ENCODE measurements at places on chromosomes 1 and 21.

- DNase-seq = no peak
These were observed 181.2 kb upstream of the CSF3R start for GRCh38 chr1:36663772-36664430.

- DNase-seq = no peak
These were observed 151.2 kb downstream of the DMRTA2 start for GRCh38 chr1:50271968-50272578.

DNA sequence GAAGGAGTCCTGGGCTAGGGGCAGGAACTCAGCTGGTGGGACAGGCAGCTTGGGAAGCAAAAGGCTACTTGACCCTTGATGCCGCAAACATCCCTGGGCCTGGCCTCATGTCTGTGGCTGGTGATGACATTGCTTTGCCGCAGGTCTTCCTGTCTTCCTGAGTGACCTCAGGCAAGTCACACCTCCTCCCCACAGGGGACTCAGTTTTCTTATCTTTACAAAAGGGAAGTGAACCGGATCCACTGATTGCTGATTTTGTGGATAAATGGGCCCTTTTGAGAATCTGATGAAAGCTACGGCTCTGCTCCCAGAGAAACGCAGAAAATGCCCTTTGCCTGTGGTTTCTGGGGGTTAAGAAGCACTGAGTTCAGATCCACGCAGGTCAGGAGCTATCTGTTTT lies 20.7 kb downstream of the PLOD1 start:
- DNase-seq = no peak

GRCh38 chr1:14260480-14260879 lies 338.0 kb upstream of the KAZN start:
- DNase-seq = no peak

GRCh38 chr1:33080373-33080772 lies 580 bp upstream of the AZIN2 start:
- no peak for DNase-seq

- DNase-seq = no peak
These were observed 17.2 kb downstream of the MTHFR start for GRCh38 chr1:11788549-11789053.

DNA sequence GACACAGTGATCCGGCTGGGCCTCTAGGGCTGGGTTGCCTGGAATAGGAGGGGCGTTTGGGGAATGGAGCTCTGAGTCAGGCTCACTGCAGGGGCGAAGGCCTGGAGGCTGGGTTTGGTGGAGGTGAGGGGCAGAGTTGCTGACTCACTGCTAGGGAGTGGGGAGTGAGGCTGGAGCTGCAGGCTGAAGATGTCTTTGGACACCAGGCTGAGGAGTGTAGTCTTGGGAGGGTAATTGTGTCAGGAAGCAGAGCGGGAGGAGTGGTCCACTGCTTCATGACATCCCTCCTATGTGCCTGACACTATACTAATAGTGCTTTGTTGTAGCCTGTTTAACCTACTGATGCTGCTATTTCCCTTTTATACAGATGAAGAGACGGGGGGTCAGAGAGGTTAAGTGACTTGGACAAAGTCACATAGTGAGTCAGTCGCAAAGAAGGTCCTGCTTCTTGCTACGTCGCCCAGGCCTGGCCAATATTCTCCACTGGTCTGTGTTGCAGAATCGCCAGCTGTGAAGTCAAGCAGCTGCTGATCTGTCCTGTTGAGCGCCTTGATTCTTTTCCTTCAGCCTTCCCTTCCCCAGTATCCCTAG lies 13.6 kb downstream of the ACTL8 start:
- DNase-seq = peak; percentile 32

- no peak for DNase-seq
These were observed 17.8 kb downstream of the ABCG1 start for GRCh38 chr21:42236693-42237092.

DNA sequence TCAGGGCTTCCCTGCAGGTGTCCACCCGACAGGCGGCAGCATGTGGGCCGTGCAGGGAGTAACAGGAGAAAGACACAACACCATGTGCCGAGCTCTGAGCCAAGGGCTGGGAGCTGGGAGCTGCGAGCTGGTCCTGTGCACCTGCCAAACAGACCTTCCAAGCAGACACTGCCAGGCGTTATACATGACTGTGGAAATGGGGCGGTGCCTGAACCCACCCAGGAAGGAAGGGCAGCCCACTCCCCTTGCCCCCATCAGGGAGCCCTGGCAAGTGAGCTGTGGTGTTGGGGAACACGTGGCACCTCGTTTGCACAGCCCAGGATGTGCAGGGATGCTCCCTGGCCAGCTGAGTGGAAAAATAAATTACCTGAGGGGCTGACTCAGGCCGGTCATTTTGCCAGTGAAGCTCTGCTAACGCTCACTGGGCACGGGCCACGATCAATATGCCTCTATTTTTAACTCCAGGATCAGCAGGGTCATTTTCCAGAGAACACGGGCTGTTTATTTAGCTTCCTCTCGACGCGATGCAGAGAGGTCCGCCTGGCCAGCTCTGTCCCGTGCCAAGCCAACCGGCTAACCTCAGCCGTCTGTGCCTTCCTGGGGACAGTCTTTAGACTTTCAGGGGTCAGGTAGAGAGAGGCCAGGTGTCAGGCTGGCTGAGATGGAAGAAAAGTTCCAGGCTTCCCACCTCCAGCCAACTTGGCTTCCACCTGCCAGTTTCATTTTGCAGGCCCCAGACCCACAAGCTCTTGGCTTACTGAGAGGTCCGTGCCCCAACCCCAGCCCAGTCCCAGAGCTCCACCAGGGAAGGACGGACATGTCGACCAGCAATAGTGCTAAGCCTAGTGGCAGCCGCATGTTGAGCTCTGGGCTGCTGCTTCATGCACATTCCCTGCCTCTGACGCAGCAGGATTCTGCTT lies 196.7 kb upstream of the VAMP3 start:
- peak; percentile 61 for DNase-seq

DNA sequence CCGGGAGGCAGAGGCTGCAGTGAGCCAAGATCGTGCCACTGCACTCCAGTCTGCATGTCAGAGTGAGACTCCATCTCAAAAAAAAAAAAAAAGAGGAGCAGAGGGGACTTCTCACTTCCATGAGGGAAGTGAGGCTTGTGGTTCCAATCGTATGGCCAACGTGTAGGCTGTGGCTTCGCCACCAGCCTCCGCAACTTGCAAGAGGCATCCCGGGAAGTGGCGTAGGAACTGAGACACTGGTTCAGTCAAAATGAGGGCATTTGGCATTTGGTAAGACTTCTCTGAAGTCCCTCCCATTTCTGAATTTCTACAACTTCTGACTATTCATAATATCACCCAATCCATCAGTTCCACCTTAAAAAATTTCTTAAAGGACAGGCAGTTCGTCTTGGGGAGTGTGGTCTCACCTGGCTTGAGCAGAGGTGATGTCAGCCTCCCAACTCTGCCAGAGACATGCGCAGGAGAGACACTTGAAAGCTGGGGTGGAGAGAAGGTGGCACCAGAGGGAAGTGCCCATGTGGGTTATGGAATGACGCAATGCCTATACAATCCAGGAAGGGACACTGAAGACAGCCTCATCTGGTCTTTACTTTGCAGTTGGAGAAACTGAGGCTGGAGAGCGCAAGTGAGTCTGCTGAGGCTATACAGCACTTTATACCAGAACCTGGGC lies 17.2 kb downstream of the KAZN start:
- no peak for DNase-seq

DNA sequence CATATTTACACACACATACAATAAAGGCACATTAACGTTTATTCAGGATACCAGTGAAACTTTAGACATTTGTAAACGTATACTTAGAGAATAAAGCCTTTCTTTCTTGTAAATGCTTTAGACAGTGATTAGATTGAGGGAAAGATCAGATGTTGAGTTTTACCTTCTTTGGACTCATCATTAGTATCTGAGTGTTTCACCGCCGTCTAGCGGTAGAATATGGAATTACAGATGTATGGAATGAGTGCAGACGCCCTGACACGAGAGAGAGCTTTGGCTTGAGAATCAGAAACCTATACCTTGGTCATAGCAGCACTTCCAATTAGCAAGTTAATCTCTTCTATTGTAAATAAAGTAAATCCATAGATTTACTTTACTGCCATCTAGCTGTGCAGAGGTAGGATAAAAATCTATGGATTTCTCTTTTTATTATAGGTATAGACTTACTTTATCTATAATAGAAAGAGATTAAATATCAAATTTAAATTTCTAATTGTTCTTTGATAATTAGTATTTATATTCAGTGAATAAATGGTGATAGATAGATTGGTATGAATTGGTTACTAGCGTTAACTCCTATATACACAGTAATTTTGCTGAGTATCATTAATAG lies 12.6 kb downstream of the FLG2 start:
- DNase-seq = no peak

DNA sequence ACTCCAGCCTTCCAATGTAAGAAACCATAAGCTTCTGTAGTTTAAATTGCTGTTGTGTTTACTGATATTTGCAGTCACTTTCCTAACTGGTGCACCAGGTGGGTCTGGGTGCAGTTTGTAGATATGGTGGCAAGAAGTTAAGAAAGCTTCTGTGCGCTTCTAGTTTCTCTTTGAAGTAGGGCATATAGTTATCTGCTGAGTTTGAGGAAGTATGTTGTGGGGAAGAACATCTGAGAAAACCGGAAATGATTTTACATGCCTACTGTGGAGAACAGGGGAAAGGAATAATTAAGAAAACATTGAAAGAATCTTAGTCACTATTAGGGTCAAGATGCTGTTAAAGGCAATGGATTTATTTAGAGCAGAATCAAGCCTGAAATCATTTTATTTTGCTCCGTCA lies 14.9 kb upstream of the SLC44A5 start:
- DNase-seq = no peak

- DNase-seq = no peak
These were observed 13.5 kb downstream of the RUNX1 start for GRCh38 chr21:35035581-35035980.

DNA sequence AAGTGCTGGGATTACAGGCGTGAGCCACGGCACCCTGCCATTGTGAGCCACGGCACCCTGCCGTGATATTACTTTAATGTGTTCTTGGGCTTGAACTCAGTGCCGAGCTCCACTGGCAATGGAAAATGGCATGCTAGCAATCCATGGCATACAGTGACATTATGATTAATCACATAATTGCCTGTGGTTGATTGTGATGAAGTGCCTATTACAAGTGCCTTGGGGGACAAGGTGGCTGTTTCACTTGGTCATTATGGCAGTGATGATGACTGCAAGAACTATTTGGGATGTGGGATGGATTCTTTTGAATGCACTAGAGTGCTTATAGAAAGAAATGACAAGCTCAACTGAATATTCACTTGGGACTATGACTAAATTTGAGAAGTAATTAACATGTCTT lies 22.3 kb upstream of the HPCAL4 start:
- DNase-seq = no peak

- no peak for DNase-seq
These were observed 91.2 kb upstream of the SLC45A1 start for GRCh38 chr1:8226747-8227146.

- peak; percentile 84 for DNase-seq
These were observed 779 bp downstream of the SON start for GRCh38 chr21:33543505-33544129.

DNA sequence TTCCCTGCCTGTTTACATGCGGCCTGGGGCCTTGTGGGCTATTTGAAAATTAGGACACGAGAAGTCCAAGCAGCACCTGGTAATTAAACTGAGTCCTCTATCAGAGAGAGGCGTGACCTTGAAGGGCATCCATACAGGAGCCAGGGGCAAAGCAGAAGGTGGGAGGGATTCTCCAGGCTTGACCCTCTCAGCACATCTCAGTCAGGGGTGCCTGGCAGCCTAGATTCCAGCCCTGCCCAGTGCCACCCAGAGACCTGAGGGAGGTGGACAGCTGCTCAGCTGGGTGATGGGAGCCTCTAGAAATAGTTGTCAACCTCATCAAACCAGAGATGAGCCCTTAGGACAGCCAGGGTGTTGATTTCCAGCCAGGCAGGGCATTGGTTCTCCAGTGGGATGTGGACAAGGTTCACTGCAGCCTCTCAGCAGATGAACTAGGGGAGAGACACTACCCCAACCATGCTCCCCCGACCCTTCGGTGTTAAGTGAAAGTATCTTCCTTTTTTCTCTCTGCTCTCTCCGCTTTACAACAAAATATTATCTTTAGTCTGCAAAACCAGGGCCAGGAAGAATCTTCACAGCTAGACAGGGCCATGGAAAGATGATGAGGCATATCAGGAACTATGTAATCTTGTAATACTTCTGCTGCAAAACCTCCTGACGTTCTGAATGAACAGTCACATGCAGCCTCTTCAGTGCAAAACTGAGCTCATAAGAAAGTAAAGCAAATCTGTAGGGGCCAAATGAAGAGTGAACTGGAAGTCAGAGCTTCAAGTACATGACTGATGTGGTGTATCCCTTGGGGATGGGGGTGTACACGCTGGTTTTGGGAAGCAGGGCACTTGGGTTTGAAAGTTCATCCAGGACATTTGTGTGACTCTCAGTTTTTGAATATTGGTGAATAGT lies 35.9 kb upstream of the ATP5PO start:
- DNase-seq = no peak

DNA sequence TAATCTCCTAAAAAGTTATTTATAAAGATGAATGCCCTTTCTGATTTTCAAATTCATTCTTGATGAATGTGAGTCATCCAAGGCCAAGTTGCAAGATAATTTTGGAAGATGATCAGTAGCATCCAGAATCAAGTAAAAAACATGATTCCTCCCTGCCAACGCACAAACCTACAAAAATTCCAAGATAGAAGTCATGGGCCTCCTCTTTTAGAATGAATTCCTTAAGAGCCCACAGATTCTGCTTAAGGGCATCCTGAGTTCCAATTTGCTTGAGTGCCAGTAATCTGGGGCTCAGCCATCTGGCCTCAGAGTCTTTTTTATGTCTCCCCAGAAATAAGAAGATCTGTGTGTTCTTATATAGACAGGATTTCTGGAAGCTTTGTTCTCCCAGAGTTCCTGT lies 23.2 kb upstream of the SPATA6 start:
- DNase-seq = no peak

DNA sequence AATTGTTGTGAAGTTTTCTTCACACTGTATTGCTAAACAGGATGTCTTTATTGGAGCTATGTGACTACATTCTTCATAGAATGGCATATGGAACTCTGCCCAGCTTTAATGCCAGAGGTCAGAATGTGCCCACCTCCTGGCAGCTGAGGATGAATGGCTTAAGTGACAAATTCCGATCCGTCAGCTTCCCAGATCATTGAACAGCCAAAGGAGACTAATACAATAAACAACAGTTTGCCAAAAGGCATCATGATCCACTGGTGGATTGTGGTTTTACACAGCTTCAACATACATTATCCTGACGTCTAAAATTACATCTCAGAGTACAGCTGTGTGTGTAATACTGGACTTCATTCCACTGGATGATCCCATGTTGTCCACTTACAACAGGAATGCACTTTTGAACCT lies 68.7 kb upstream of the C1orf105 start:
- DNase-seq = peak; percentile 72

DNA sequence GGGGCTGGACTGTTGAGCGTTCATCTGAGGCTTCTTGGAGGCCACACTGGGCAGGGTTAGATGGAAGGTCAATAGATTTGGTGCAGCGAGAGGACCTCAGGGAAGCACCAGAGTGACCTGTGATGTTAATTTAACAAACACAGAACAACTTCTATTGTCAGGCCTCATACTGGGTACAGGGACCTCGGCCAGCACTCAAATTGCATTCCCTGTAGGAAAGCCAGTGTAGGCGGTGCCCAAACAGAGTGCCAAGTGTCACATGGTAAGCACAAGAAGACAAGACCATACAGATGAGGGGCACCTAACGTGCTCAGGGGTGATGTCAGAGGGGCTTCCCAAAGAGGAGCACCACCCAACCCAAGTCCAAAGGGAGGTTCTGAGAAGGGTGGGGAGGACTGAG lies 1.3 kb downstream of the TMEM269 start:
- DNase-seq = no peak

Measured in right hindlimb (tissue), 1 donor.